ENCODE measurements at places on chromosomes 3 and 15.

- DNase-seq = no peak
These were observed 19.7 kb downstream of the SPATA12 start for GRCh38 chr3:57080171-57080570.

DNA sequence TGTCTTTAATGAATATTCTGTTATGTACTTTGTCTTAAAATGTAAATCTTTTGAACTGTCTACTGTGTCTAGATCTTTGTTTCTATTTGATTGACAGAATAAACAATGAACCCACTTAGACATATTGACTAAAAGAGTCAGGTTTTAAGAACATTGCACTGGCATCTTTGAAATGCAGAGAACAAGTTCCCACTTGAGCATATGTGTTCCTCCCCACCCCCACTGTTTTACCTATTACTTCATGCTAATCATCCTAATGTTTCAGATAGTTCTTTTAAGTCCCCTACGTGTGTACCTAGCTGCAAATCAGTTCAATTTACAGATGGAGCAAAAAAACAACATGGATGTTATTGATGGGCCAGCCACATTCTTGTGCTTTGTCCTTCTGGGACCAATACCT lies 11.7 kb upstream of the TCF12 start:
- DNase-seq = no peak

DNA sequence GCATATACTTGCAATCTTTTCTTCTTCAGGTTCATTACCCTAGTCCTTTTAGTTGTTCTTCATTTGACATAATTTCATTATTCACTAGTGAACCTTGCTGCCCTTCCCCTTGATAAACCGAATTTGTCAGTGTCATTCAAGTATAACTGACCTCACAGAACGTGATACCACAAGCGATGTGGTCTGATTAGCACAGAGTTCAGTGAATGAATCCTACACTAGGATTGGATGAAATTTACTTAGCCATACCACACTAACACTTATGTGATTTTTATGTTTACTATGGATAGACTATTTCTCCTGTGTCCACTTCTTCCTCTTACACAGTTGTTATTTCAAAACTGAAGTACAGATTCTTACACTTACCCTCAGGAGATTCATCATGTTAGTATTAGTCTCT lies 27.2 kb downstream of the CD86 start:
- no peak for DNase-seq

DNA sequence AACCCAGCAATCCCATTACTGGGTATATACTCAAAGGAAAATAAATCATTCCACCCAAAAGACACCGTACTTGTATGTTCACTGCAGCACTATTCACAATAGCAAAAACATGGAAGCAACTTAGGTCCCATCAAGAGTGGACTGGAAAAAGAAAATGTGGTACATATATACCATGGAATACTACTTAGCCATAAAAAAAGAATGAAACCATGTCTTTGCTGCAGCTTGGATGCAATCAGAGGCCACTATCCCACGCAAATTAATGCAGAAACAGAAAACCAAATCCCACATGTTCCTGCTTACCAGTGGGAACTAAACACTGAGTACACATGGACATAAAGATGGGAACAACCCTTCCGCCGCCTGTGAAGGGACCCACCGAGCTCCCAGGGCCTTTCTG lies 34.2 kb downstream of the UACA start:
- no peak for DNase-seq

DNA sequence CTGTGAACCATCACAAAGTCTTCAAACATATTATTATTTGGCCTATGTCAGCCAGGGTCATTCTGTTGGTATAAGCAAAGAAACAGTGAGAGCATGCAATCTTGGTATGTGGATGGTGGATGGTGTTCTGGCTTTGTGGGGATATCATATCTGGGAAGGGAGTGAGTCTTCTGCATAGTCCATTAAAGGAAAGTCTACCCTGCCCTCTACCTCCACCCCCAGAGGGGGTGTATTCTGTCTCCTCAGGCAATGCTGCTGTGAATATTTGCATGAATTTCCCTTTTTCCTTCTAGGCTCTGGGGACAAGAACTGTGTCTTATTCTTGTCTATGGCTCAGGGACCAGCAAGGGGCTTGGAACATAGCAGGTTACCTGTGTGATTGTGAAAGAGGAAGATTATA lies 495.8 kb downstream of the PDCD6IP start:
- DNase-seq = no peak

Data from SK-N-SH (cell line).